ENCODE measurements at places on chromosomes 7 and 10.

GRCh38 chr10:116470768-116471415 lies 43.2 kb downstream of the PNLIPRP3 start:
- no peak for DNase-seq

- no peak for DNase-seq
Measured at GRCh38 chr7:115707258-115708012, 323.1 kb downstream of the TFEC start.

- no peak for DNase-seq
Measured at GRCh38 chr7:45703373-45703821, 129.2 kb downstream of the ADCY1 start.

GRCh38 chr7:68684996-68685395 lies 913.3 kb upstream of the AUTS2 start:
- no peak for DNase-seq

- DNase-seq = no peak
Measured at GRCh38 chr10:97687785-97688781, 1.0 kb upstream of the AVPI1 start.

All from activated CD4-positive, CD25-positive, alpha-beta regulatory T cell treated with anti-CD3 and anti-CD28 coated beads, Interleukin-2, amount 50 U/mL, for 16 hours (primary cell).